ENCODE measurements at places on chromosomes 16 and 17.

GRCh38 chr16:11759997-11760396 is 17.3 kb upstream of the TXNDC11 start:
- DNase-seq: no peak

DNA sequence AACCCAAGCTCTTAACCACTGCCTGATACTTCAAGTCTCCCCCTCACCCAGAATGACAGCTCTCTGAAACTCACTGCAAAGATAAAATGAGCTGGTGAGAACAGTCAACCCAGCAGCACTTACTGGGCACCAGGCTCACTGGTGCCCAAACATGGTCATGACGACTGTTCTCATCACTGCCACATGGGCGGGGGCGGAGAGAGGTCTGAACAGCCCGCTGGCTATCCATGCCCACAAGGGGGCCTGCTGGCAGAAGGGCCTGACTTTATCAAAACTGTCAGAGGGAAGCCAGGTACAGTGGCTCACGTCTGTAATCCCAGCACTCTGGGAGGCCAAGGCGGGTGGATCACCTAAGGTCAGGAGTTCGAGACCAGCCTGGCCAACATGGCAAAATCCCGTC is 4.0 kb downstream of the MYBBP1A start:
- no peak for DNase-seq

GRCh38 chr17:72832306-72832705 is 260.2 kb downstream of the SLC39A11 start:
- DNase-seq: no peak

DNA sequence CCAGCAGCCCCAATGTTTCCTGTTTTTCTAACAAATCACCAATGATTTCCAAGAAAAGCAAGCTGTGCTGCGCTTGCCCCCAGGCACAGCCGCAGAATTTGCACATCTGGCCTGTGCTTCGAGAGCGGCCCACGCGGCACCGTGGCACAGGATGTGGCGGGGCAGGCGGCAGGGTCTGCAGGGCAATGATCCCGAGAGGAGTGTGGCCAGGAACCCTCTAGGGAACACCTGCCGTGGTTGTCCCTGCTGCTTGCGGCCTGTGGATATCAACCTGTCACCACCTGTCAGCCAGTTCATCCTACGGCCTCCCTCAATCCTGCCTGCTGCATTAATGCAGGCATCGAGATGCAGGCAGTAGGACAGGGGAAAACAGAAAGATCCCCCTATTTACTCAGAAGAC is 24.0 kb downstream of the PIK3R5 start:
- DNase-seq: no peak

GRCh38 chr17:35192708-35193107 is 1.5 kb downstream of the SLC35G3 start:
- DNase-seq: no peak

- DNase-seq: no peak
These were observed 19.6 kb upstream of the SREBF1 start for GRCh38 chr17:17856386-17856785.

DNA sequence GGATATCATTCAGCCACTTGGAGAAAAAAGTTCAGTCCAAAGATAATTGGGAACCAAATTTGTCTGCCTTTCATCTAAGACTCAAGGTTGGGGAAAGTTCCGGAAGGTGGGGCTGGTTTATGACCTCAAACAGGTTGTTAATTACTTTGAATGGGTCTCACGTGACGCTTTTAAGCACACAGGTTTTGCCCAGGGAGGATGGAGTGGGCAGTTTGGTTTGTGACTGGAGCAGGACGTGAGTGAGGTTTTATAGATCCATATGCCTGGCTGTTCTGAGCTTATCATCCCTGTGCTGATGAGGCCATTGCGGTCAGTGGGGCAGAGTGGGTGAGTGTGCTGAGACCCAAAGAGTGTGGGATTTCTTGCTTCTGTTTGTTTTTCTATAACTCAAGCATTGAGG is 38.7 kb upstream of the GPRC5B start:
- no peak for DNase-seq

- no peak for DNase-seq
These were observed 2.5 kb downstream of the SEC14L1 start for GRCh38 chr17:77143306-77143705.

DNA sequence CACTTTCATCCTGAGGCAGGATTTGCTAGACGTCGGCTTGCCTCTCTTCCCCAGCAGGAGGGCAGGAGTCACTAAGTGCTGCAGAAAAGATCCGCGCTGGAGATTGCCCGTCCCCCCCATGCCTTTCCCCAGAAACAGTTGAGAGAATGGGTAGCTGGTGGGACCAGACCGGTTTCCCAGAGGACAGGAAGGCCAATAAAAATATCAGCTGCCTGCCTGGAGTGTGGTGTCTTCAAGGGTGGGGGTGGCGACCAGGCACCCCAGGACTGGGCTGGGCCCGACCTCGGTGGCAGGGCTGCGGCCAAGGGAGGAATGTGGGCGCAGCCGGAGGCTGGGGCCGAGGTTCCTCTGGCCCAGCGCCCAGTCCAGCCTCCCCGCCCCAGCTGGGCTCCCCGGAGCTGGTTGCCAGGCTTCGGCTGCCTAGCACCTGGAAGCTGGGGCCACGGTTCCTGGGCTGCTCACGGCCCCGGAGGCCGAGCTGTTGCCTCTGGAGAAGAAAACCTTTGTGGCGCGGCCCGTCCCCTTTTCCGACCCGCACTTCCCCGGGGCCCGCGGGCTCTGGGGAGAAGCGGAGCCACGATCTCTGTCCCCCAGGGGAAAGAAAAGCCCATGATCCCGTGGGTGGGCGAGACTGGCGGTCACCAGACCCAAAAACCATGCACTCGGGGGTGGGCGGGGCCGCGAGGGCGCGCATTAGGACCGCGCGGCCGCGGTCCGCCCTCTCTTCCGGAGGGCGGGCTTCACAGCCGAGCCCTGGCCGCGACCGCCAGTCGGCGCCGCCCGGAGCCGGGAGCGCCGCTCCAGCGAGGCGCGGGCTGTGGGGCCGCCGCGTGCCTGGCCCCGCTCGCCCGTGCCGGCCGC is at the start of gene TRAF4:
Gene TRAF4 (plus strand): TSS at position 769 of the 861 bp plus-strand sequence. CDS start 102 bp downstream, outside the sequence.
- DNase-seq: peak; percentile 92

DNA sequence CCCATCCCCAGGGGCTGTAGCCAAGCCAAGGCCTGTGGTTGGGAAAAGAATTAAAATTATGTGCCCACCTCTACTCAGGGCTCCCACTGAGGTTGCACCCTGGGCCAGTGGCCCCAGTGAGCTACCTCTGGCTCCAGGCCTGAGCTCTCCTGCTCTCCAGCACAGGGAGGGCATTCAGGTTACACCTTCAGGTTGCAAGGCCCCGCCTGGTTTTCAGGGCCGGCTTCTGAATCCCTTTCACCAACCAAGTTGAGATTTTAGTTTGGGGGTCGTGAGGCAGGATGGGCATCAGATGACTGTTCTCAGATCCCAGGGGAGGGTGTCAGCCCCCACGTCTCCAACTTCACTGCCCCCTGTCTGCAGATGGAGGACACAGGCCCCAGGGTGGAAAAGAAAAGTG is 8.0 kb upstream of the KATNB1 start:
- no peak for DNase-seq

DNA sequence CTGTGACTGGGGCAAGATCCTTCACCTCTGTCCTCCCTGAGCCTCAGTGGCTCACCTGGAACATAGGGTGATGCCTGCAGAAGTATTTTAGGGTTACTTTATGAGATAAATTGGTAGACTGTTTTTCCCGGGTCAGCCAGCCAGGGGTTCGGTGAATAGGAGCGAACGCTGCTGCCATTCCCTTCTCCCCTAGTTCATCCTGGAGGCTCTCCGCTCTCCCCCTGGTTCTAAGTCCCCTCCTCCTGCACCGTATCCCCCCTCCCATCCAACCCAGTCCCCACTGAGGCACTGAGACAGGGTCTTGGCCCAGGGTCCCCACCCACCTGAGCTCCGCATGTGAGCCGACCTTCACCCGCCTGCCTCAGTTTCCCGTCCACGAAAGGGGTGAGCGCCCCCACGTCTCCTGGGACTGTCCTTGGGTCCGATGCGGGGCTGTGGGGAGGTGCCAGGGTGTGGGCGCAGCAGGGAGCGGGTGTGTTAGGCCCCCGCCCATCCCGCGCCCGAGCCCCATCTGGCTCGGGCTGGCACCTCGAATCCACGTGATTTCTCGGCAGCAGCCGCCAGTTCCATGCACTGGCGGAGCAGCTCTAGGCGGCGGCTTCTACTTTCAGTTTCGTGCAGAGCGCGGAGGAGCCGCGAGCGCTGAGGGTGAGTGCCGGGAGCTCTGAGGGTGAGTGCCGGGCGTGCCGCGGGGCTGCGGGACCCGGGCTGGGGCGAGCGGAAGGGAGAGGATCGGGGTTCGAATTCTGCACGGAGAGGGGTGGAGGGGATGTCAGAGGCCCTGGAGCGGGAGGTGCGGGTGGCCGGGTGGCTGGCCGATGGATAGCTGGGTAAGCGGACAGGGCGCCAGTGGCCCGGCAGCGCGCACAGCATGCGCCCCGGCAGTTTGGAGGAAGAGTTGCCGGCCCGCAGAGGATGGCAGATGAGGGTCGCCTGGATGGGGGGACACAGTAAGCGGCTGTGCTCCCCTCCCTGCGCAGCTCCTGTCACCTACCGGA is at the start of gene NLRC5:
Gene NLRC5 (plus strand): TSS at position 610 of the 998 bp plus-strand sequence. CDS start 31,156 bp downstream, outside the sequence.
- DNase-seq: peak; percentile 88

- no peak for DNase-seq
These were observed 33.7 kb upstream of the VPS4A start for GRCh38 chr16:69277413-69277812.

DNA sequence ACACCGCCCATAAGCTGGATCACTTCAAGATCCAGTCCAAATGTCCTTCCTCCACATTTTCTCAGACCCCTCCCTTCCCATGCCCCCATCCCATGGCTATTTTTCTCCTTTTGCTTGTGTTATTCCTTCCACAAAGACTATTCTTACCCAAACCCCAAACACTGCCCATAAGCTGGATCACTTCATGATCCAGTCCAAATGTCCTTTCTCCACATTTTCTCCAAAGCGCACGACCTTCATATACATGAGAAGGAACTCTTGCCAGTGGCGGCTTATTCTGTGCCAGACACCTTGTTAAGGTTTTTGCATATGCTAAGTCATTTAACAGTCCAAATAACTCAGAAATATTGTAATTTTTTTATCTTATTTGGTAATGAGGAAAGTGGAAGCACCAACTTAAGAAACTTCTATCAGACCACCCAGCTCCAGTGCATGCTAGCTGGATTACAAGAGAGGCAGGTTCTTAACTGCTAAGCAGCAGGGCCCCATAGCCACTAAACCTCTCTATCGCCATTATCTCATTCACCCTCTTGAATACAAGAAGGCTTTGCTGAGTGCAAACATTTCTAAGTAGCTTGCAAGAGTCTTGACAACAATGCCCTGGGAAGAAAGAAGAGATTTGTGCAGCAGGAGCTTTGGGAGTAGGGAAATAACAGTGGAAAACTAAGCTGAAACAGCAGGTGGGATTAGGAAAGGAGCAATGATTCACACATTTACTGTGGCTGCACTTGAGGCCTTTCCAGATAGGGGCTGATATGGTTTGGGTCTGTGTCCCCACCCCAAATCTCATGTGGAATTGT is 428.2 kb upstream of the MAF start:
- no peak for DNase-seq

- DNase-seq: peak; percentile 96
These were observed 284.0 kb downstream of the SEC14L1 start for GRCh38 chr17:77424585-77425344.

GRCh38 chr16:29811896-29812665 is at the start of gene PRRT2:
Gene PRRT2, plus strand, starts transcription at chr16:29812193. Its CDS starts 862 bp downstream, at chr16:29813055.
- peak; percentile 55 for DNase-seq

DNA sequence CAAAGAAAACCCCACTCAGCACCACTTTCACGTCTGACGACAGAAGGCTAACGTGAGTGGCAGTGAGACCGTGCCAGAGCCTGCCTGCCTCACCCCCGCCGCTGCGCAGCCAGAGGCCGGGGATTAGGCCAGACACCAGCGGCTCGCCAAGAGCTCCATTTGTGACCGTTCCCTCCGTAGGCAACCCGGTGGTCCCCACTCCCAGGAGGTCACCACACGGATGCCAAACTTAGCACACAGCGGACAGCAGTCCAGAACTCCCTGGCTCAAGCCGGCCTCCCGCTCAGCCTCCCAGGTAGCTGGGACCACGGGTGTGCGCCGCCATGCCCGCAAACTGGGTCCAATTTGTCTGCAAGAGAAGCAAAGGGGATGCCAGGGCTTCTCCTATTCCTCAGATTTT is 104.6 kb downstream of the ANKRD11 start:
- DNase-seq: no peak

Measured in EL (cell line).